ENCODE measurements at places on chromosomes 3 and 15.
A peak's percentile ranks its signal among the peaks of the same experiment; 100 is the strongest.

- DNase-seq = peak; percentile 78
Observed at GRCh38 chr3:99506-99905, 97.1 kb upstream of the CHL1 start.

DNA sequence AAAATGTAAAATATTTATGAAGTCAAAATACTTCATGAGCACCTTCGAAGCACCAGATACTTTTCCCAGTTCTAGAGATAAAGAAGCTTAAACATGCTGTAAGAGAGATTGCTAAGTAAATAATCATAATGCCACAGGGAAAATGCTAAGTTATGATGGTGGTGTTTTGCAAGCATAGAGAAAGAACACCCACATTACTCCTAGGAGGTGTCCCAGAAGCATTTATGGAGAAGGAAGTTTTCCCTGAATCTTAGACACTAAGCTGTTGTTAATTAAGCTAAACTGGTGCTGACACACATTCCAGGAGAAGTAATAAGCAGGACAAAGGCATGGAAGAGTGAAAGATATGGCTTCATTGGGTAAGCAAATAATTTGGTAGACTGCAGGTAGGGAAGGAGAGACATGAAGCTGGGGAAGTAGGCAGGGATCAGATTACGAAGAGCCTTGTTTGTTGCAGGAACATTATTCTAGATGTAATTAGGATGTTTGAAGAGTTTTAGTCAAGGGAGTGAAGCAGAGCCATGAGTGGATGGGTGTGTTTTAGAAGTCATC, 40.4 kb upstream of the CHMP2B start:
- no peak for DNase-seq

DNA sequence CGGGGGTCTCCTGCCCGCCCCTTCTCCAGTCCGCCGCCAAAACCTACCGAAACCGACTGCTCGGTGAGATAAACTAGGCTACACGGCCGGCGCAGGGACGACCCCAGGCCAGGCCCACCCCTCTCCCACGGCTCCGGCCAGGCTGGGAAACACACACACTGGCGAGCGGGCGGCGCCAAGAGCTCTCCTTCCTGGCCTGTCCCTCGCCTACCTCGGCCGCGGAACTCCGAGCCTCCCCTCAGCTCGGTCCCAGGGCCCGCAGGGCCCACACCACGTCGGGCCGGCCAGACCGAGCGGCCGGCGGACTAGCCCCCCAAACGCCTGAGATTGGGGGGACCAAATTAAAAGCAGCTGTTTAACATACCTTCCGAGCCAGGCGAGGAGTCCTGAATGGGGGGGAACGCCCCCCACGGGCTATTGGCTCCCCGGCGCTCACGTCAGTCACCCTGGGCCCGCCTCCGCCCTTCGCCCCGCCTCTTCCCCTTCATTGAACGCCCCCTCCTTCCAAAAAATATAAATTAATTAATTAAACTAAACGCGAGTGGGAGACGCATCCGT, 4.0 kb upstream of the SIN3A start:
- DNase-seq = peak; percentile 73

GRCh38 chr3:11643201-11643603, 513 bp downstream of the VGLL4 start:
- no peak for DNase-seq

GRCh38 chr3:195889870-195890295, 18.5 kb downstream of the TNK2 start:
- DNase-seq = no peak

DNA sequence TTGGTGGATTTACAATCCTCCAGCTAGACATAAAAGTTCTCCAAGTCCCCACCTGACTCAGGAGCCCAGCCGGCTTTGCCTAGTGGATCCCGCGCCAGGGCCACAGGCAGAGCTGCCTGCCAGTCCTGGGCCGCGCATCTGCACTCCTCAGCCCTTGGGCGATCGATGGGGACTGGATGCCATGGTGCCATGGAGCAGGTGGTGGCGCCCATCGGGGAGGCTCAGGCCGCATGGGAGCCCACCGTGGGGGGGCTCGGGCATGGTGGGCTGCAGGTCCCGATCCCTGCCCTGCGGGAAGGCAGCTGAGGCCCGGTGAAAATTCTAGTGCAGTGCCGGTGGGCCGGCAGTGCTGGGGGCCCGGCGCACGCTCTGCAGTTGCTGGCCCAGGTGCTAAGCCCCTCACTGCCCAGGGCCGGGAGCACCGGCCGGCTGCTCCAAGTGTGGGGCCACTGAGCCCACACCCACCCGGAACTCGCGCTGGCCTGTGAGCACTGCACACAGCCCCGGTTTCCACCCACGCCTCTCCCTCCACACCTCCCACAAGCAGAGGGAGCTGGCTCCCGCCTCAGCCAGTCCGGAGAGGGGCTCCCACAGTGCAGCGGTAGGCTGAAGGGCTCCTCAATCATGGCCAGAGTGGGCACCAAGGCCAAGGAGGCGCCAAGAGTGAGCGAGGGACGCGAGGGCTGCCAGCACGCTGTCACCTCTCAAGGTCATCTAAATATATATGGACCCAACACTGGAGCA, 38.8 kb upstream of the IGSF11 start:
- DNase-seq = no peak

- DNase-seq = no peak
Observed at GRCh38 chr3:36214460-36214859, 165.8 kb upstream of the STAC start.

DNA sequence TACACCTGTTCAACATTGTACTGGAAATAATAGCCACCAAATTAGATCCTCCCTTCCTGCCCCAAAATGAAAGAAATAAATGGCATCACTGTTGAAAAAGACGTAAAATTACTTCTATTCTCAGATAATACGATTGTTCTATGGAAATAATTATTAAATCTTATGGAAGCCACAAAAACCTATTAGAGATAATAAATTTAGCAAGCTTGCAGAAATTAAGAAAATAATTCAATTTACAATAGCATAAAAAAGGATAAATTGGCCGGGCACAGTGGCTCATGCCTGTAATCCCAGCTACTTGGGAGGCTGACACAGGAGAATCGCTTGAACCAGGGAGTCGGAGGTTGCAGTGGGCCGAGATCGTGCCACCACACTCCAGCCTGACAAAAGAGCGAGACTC, 57.8 kb downstream of the PPCDC start:
- no peak for DNase-seq

GRCh38 chr3:177787279-177788041, 590.2 kb upstream of the TBL1XR1 start:
- DNase-seq = no peak

DNA sequence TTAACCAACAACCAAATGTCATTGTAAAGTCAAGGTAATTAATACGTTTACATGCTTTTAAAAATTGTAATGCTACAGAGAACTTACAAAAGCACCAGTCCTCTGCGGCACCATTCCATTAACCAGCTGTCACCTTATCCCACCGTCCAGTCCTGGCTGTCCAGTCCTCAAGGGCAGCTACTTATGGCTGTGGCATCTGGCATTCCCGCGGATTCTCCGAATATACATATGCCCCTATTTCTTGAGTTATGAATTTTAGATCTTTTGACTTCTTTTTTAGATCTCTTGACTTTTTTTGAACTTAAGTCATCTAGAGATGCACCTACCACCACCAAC, 382 bp upstream of the POMGNT2 start:
- DNase-seq = no peak

GRCh38 chr15:85412956-85413854, 32.8 kb downstream of the AKAP13 start:
- no peak for DNase-seq

DNA sequence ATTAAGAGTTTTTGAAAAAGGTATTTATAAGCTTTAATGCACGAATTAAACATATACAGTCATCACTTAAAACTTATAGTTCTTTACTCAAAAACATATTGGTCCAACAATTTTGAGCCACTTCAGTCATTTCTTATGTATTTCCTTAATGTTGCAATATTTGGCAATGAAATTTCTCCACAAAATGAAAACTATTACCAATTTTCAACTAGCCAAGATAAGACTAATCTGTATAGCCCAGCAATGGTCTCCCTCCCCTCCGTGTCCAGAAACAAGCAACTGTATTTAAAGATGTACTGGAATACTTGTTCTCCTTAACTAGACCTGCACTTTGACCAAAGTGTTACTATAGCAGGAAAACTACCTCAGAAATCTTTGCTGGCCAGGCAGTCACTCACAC, 9.2 kb downstream of the ARF4 start:
- no peak for DNase-seq

GRCh38 chr3:56291244-56291680, 177.0 kb downstream of the ERC2 start:
- DNase-seq = no peak

GRCh38 chr3:149291178-149291577, 42.3 kb downstream of the TM4SF18 start:
- peak; percentile 21 for DNase-seq

- no peak for DNase-seq
Observed at GRCh38 chr3:17602126-17602525, 140.3 kb downstream of the TBC1D5 start.

GRCh38 chr3:112230033-112230432, 64.0 kb downstream of the SLC9C1 start:
- no peak for DNase-seq

GRCh38 chr15:77505556-77505955, 84.9 kb downstream of the HMG20A start:
- no peak for DNase-seq

DNA sequence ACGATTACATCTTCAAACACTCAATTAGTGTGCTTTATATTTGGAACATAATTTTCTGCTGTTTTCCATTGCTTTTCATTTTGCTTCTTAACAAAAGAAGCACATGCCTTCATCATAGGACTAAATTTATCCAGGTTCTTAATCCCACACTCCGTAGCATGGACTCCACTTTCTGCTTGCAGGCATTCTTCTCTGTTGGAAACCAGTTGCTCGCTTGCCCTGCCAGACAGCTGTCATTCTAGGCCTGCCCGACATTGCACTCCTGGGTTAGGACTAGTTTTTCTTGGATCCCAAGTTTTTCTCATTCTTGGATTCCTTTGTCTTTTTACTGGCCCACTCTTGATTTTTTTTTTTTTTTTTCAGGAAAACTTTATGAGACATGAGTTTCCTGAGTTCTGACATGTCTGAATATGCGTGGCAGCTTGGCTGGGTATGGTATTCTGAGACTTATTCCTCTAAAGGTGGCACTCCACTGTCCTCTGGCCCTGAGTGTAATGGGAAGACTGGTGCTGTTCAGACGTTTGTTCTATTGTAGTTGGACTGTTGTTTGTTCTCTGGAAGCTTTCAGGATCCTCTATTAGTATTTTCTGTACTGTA, 6.3 kb upstream of the ATP1B3 start:
- DNase-seq = no peak

GRCh38 chr15:49372366-49372765, 50.7 kb upstream of the FGF7 start:
- DNase-seq = no peak

DNA sequence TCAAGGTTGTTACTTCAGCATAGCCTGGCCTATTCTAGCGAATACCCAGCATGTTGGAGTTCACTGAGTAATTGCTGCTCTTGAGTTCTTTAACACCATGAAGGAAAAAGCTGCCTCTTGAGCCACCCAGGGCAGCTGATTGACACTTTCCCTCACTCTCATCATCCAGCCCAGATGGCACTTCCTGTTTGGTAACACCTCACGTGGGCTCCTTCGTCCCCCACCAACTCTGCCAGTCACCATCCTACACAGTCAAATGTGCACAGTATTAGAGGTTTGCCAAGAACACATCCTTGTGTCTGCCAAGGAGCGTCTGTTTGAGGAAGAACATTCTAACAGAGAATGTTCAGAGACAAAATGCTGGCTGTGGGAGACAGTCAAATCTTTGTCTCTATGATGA, 266.3 kb downstream of the RPLP1 start:
- DNase-seq = no peak

DNA sequence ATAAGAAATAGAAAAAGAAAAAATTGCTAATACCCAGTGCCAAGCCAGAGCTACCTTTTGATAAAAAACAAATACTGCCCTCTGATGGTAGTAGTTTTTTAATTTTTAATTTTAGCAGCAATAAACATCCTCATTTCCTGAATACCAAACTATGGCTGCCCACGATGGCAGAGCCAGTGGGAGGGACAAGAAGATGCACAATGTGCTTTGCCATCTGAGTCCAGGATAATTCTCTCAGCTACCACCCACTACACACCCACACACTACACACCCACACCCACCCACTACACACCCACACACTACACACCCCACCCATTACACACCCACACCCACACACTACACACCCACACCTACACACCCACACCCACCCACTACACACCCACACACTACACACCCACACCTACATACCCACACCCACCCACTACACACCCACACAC, 17.8 kb downstream of the CEP19 start:
- no peak for DNase-seq

GRCh38 chr3:45565342-45565741, 29.2 kb upstream of the LIMD1 start:
- no peak for DNase-seq
